Stimulated activated CD4-positive, alpha-beta T cell treated with anti-CD3 and anti-CD28 coated beads, Interleukin-12 subunit alpha, Interleukin-12 subunit beta, amount 100 ng/mL, for 4 hours (primary cell): ENCODE measurements at places on chromosomes 6 and 20.

DNA sequence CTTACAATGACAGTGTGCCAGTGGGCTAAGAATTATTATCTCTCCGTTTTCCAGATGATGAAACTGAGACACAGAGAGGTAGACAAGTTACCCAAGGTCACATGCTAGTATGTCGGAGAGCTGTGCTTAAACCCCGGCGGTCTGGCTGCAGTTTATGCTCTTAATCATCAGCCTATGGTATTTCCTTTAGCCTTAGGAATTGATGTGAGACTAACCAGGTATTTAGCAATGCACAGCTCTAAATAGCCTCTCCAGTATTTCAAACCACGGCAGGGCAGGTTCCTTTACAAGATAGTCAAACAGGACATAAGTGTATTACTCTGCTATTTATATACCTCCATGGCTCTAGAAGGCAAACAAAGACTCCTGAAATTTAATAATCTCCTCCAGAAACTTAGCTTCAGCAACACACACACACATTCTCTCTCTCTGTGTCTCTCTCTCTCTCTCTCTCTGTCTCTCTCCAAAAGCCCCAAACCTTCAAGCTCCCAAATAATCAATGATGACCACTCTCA, 142.0 kb upstream of the ZNF217 start:
- no peak for DNase-seq

DNA sequence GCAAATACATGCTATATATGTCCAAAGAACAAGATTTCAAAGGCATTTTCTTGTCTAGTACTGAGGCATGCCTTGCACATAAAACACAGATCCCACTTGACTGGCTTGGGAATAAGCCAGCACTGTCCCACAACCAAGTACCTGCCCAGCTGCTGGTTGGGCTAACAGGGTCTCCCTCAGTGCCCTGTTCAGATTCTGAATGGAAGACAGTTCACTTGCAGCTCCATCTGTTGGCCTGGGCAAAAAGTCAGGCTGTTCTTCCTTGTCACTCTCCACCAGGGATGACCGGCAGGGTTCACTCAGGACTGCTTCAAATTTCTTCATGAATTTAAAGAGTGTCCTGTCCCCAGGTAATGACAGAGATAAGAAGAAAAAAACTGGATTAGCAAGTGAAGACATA, 44.4 kb upstream of the LYRM2 start:
- no peak for DNase-seq

DNA sequence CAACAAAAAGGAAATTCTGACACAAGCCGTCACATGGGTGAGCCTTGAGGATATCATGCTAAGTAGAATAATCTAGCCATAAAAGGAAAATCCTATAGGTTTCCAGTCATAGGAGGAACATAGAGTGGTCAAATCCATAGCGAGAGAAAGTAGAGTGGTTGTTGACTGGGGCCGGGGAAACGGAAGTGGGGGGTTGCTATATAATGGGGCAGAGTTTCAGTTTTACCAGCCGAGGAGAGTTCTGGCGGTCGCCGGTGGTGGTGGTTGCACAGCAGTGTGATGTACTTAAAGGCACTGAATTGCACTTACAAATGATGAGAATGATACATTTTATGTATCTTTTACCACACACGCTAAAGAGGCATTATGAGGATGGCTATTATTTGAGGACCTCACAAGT, 4.9 kb downstream of the GPR31 start:
- DNase-seq, result no peak

- DNase-seq, result no peak
These were observed 101.8 kb downstream of the YTHDF1 start for GRCh38 chr20:63114006-63114692.
